ENCODE measurements at places on chromosomes 1 and 21.
A peak's percentile ranks its signal among the peaks of the same experiment; 100 is the strongest.

DNA sequence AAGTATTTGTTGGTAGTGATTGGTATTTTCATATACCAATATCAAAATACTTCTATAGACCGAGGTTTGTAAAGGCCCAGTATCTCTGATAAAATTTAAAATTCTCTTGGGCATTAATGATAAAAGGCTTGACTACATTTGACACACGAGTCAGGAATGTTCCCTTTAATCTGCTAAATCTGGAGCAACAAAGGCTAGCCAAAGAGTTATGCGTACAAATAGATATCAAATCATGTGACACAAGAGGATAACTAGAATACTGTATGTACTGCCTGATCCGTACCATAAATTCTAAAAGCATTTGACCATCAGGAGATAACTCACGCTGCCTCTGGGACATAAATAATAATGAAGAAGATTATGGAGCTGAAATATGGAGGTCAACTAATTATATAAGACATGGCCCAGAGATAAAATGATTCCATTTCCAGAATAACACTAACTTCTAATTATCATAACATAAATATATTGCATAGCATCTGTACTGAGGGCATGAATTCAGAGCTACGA, 64.2 kb upstream of the SH3GLB1 start:
- no peak for DNase-seq

DNA sequence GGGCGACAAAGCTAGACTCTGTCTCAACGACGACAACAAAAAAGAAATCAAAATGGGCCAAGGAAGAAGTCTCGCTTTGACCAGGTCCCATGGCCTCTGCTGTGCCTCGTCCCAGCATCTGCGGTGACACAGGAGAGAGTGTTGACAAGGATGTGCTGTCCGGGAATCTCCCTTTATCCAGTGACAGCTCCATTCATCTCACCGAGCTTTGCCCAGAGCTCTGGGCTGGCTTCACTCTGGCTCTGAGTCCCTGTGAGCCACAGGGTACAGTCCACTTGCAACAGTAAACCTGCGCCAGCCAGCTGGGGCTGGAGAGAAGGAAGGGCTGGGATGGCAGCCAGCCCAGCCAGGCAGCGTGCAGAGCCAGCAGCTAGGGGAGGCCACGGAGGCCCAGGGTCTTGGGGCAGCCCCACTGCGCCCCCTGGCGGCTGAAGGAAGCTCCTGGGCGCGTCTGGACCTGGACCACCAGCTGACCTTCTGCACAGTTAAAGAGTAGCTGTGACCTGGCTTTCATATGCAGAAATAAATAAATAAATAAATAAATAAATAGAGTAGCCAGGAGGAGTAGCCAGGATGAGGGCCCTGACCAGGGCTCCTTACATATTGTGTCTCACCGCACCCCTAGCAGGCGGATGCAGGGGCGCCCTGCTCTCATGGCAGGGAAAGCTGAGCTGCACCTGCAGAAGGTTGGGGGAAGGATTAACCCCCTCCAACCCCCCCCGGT, 29.7 kb downstream of the ENO1 start:
- peak; percentile 92 for DNase-seq

DNA sequence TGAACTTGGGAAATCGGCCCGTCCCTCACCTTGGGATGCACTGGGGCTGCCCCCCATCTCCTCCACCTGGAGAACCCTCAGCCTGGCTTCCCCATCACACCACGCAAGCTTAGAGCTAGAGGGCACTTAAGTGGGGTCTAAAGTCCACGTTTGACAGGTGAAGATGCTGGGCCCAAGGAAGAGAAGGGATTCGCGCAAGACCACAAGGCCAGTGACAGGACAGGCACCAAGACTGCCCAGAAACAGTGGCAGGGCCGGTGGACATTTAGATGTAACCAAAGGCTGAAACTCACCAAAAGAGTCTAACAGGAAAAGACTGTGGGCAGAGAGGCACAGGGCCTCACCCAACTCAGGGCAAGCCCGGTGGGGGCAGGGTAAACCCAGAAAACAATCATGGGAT, 130.8 kb upstream of the EDN2 start:
- no peak for DNase-seq

DNA sequence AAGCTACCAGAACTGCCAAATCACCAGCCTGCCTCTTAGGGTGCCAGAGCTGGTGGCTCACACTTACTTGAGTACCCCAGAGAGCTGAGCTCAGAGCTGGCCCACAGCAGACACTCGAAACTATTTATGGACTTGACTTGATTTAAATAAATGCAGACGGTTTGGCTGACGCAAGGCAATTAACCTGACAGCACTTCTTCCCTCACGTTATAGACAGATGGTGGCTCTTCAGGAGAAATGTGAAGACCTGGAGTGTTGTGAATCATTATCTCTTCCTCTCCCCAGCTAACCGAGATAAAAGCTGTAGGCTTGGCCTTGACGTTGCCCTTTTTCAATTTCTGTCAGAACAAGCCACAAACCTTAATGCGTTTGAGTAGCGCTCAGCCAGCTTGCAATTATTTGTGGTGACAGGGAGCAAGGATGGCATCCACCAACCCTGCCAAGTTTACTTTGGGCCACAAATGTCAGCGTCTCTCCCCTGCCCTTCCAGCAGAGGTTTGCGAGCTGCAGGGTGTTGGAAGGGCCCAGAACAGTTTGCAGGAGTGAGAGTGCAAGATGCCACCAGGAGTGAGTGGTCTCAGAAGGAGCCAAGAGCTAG, 34.0 kb upstream of the BCAR3 start:
- DNase-seq: no peak

- no peak for DNase-seq
These were observed 49.7 kb downstream of the SIPA1L2 start for GRCh38 chr1:232579958-232580941.

DNA sequence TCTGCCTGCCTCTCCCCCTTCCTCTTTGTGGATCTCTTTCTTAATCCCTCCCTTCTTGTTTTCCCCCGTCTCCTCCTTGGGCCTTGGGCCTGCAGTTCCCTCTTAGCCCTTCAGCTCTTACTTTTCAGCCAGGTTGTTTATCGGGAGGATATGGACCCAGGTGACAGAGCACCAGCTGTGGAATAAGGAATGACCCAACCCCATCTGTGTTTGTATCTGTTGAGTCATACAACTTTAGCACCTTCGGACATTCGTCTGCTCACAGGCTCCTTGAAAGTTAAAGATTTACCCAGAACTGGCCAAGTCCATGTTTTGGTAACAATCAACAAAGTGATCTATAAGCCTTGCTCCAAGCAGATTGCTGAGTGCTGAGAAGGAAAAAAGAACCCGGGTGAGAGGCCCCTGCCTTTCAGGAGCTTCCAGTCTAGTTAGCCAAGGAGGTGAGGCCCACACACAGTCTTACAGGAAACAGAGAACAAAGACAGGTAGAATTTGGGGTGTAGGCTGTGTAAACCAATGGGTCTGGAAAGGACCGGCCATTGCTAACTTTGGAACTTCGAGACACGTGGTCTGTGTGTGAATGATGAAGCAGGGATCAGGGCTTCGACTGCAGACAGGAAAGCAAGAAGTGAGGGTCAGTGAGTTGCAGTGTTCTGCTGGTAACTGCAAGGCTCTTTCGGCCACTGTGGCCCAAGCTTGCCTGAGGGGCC, 66.7 kb upstream of the F3 start:
- DNase-seq: no peak

- no peak for DNase-seq
These were observed 57.6 kb downstream of the TRIM33 start for GRCh38 chr1:114453361-114453784.

GRCh38 chr1:212743901-212744475, 44.3 kb upstream of the BATF3 start:
- no peak for DNase-seq

DNA sequence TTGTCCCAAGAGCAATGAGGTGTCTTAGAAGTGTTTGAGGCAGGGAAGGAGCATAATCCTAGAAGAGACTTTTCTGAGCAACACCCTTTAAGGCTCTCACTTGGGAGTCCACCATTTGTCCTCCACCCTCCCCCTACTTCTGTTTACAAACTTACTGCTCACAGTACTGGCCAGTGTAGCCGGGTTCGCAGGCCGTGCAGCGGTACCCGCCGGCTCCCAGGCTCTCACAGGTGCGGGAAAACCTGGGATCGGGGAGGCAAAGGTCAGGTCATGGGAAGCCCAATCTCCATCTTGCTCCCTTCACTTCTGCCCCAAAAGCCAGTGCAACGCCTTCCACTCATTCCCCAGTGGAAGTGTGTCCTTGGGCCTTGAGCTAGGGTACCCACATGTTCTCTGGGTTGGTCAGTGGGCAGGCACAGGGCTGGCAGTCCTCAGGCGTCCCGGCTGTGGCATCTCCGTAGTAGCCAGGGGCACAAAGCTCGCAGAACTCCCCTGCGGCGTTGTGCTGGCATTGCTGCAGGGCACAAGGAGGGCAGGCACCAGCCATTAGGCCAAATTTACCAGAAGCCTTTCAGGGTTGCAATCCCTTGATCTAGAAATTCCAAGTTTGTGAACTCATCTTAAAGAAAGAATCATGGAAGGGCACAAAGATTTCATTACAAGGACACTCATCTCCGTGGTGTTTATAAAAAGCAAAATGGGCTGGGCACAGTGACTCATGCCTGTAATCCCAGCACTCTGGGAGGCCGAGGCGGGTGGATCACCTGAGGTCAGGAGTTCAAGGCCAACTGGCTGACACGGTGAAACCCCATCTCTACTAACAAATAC, 49.8 kb downstream of the LDLRAD2 start:
- DNase-seq: no peak

- peak; percentile 47 for DNase-seq
These were observed 355 bp downstream of the SHISAL2A start for GRCh38 chr1:52633291-52633754.

GRCh38 chr1:173161510-173162221, 45.5 kb downstream of the TNFSF4 start:
- DNase-seq: no peak

GRCh38 chr1:109969146-109969829, 15.3 kb upstream of the AHCYL1 start:
- DNase-seq: no peak

- DNase-seq: no peak
These were observed 26.3 kb downstream of the MR1 start for GRCh38 chr1:181060066-181060465.

GRCh38 chr1:205140113-205140512, 18.3 kb upstream of the RBBP5 start:
- no peak for DNase-seq

GRCh38 chr21:29056538-29057050, 16.9 kb downstream of the CCT8 start:
- no peak for DNase-seq

DNA sequence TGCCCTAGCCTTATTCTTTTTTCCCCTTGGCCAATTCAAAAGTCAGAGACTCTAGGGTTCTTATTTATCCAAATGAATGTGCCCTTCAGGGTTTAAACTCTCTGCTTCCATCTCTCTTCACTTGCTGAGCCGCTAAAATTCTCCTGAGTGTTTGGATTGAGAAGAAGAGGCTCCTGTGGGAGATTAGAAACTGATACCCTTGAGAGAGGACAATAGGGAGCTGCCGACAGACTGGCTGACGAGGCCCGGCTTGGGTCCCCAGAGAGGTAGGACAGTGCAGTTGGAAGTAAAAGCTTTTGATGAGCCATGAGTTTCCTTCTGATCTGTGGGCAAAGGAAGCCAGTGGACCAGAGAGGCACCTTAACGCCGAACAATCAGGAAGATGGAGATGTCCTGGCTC, 41.3 kb upstream of the UBE2U start:
- no peak for DNase-seq

- no peak for DNase-seq
These were observed 38.4 kb downstream of the LEPR start for GRCh38 chr1:65458730-65459396.
